Activated naive CD4-positive, alpha-beta T cell treated with anti-CD3 and anti-CD28 coated beads for 36 hours (primary cell): ENCODE measurements at places on chromosomes 13 and 19. TPM values are rescaled to one million over a fixed set of nuclear protein-coding genes. Genes with fewer than 3 reads are reported as not detected.
A peak's percentile ranks its signal among the peaks of the same experiment; 100 is the strongest.

DNA sequence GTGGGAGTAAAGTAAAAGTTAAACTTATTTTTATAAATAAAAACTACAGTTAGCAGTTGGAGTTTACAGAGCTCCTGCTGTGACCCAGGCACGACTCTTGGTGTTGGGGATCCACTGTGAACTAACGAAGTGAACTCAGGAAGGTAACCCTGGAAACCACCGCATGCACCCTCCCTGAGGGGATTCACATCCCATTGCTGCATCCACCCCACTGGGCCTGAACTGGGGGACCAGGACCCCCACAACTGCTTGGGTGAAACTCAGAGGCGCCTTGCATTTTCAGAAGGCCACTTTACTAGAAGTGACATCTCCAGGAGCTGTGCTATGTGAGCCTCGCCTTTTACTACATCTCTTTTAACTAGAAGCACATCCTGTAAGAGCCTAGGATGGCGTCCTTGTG is 166.4 kb downstream of the TEX29 start:
- H3K27ac ChIP-seq, result no peak overlapping the region
- no peak for DNase-seq
- peaks cover 3% of the 10 kb centered on the region for H3K27me3 ChIP-seq
- H3K4me1 ChIP-seq, result no peaks in the 10 kb centered on the region
- H3K4me3 ChIP-seq, result no peak overlapping the region
- H3K36me3 ChIP-seq, result no peaks in the 10 kb centered on the region

NLRP9 gene
- not detected for total RNA-seq

CBLC gene
- not detected for total RNA-seq

DNA sequence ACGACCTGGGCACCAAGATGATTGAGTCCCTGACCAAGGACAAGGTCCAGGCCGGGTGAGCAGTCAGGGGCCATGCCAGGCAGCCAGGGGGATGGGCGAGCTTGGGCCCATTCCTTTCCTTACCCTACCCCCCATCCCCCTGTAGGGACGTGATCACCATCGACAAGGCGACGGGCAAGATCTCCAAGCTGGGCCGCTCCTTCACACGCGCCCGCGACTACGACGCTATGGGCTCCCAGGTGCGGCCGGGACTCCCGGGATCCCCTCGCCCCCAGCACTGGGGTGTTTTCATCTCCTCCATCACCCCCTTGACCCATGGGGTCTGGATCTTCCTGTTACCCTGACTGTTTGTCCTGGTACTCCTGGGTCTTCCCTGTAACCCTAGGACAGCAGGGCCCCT is 7.1 kb downstream of the LHB start:
- no peak for DNase-seq
- H3K27me3 ChIP-seq, result no peaks in the 10 kb centered on the region
- no peak overlapping the region for H3K4me3 ChIP-seq
- H3K4me1 ChIP-seq, result no peaks in the 10 kb centered on the region

CD22 gene
- total RNA-seq, result 2.6 TPM

- peaks cover 20% of the 10 kb centered on the region for H3K27me3 ChIP-seq
- no peak for DNase-seq
- no peak overlapping the region for H3K4me3 ChIP-seq
- H3K4me1 ChIP-seq, result no peaks in the 10 kb centered on the region
- H3K36me3 ChIP-seq, result no peaks in the 10 kb centered on the region
- no peak overlapping the region for H3K27ac ChIP-seq
Measured at GRCh38 chr19:32105527-32106310, 239.7 kb upstream of the ZNF507 start.

- H3K27me3 ChIP-seq, result no peaks in the 10 kb centered on the region
- H3K36me3 ChIP-seq, result no peaks in the 10 kb centered on the region
- H3K4me1 ChIP-seq, result peaks cover 12% of the 10 kb centered on the region
- no peak overlapping the region for H3K27ac ChIP-seq
- no peak overlapping the region for H3K4me3 ChIP-seq
Measured at GRCh38 chr13:50712881-50713280, 130.6 kb downstream of the DLEU7 start.

DNA sequence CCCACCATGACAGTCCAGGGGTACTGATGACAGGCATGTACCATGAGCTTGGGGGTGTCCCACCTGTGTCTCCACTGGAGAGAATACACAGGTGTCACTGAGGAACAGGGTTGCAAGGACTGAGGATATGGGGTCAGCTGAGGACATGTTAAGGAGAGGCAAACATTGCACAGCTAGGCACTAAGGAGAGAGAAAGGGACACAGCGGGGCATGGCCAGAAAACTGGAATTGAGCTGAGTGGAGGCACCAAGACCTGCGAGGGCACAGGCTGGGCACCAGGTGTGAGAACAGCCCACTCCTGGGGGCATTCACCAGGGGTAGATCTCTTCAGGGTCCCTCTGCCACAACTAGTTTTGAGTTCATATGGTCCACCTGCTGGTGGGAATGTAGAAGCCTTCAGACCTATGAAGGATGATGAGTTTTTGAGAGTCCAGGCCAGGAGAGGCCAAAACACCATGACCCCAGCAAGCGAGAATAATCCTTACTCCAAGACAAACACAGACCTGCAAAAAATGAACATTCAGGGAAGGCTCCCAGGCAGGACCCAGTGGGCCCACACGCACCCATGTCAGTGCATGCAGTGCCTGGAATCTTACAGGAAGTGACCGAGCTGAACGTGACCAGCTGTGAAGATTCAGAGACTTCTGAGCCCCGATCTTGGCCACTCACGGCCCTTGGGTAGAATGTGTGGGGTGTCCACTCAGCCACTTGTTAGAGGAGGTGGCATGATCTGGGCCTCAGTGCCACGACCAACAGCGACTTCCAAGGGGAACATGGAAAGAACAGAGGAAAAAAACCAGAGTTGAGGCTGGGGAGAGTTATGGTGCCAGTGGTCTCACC is 1.4 kb upstream of the ZNF584 start:
- no peak for DNase-seq
- H3K36me3 ChIP-seq, result peaks cover 6% of the 10 kb centered on the region
- peak overlapping the region; percentile 89 for H3K4me3 ChIP-seq
- peak overlapping the region; percentile 93 for H3K27ac ChIP-seq
- peaks cover 28% of the 10 kb centered on the region for H3K4me1 ChIP-seq

- no peaks in the 10 kb centered on the region for H3K4me1 ChIP-seq
- DNase-seq, result no peak
- no peak overlapping the region for H3K4me3 ChIP-seq
- H3K27me3 ChIP-seq, result no peaks in the 10 kb centered on the region
Measured at GRCh38 chr19:8135946-8136618, 13.3 kb downstream of the FBN3 start.

SEMA6B gene
- not detected for total RNA-seq

ATP4B gene
- not detected for total RNA-seq

SHD gene
- total RNA-seq, result not detected

DNA sequence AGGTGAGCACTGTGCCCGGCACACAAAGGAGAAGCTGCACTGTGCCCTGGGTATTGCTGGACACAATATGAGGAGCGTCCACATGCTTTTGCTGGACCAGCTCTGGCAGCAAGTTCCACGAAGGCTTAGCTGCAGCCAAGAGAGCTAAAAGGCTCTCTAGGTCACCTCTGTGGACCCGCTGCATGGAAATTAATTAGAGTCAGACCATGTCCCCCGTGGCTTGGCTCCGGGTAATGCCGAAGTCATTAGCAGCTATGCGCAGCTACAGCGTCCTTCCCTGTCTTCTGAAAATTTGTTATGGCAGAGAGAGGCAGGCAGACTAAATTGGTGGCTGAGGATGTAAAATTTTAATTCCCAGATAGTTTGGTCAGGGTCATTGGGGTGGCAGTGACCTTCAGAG is 271.5 kb downstream of the SLC7A1 start:
- H3K4me1 ChIP-seq, result no peaks in the 10 kb centered on the region
- H3K4me3 ChIP-seq, result no peak overlapping the region
- DNase-seq, result no peak
- no peaks in the 10 kb centered on the region for H3K36me3 ChIP-seq
- H3K27ac ChIP-seq, result no peak overlapping the region

DNA sequence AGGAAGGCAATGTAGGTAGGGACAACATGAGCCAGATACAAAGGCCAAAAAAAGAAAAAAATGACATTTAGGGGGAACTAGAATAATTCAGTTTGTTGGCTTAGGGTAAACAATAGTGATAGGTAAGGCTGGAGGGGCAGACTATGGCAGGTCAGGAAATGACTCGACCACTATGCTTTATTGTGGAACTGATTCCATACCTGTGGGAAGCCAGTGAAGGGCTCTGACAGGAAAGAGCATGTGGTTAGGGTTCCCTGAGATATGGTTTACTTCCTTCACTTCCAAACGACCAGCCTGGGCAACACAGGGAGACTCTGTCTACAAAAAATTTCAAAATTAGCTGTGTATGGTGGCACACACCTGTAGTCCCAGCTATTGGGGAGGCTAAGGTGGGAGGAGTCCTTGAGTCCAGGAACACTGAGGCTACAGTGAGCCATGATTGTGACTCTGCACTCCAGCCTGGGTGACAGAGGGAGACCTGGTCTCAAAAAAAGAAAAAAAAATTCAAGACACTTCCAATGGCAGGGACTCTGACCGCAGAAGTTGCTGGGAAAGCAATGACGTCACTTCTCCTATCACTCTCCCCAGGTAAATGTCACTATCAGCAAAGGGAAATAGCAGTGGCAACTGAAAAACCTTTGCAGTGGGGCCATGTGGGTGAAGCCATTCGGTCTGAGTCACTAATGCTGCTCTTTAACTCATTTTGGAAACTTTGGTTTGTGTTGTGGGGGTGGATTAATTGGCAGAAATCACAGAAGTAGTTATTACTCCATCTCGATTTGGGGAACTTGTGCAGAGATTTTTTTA is 192.8 kb upstream of the TSC22D1 start:
- peak overlapping the region; percentile 19 for H3K4me3 ChIP-seq
- H3K36me3 ChIP-seq, result no peaks in the 10 kb centered on the region
- H3K27me3 ChIP-seq, result no peaks in the 10 kb centered on the region
- peaks cover 27% of the 10 kb centered on the region for H3K4me1 ChIP-seq
- peak overlapping the region; percentile 85 for H3K27ac ChIP-seq
- peak; percentile 65 for DNase-seq

DNA sequence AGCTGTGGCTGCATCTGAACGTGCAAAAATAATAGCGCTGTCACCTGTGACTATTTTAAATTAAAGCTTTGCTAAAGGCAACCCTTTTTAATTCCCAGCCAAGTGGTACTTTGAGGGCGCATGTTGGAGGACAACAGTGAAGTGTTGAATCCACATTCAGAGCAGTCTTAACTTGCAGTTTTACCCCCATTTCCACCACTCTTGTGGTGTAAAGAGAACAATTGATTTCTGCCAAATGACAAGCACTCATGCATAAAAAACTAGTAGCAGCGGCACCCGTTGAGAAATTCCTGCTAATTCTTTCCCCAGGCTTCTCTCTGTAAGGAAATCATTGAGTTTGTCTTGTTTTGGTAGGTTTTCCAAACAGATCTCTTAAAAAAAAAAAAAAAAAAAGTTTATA is 1033.3 kb downstream of the EFNB2 start:
- no peak for DNase-seq
- no peak overlapping the region for H3K27ac ChIP-seq
- H3K36me3 ChIP-seq, result no peaks in the 10 kb centered on the region
- H3K4me3 ChIP-seq, result no peak overlapping the region
- H3K4me1 ChIP-seq, result no peaks in the 10 kb centered on the region

- H3K36me3 ChIP-seq, result peaks cover 6% of the 10 kb centered on the region
- no peaks in the 10 kb centered on the region for H3K27me3 ChIP-seq
- peak; percentile 94 for DNase-seq
- H3K4me1 ChIP-seq, result peaks cover 24% of the 10 kb centered on the region
- peak overlapping the region; percentile 54 for H3K27ac ChIP-seq
- H3K4me3 ChIP-seq, result peak overlapping the region; percentile 68
Measured at GRCh38 chr19:12639901-12640613, 26.5 kb downstream of the MAN2B1 start.

DNA sequence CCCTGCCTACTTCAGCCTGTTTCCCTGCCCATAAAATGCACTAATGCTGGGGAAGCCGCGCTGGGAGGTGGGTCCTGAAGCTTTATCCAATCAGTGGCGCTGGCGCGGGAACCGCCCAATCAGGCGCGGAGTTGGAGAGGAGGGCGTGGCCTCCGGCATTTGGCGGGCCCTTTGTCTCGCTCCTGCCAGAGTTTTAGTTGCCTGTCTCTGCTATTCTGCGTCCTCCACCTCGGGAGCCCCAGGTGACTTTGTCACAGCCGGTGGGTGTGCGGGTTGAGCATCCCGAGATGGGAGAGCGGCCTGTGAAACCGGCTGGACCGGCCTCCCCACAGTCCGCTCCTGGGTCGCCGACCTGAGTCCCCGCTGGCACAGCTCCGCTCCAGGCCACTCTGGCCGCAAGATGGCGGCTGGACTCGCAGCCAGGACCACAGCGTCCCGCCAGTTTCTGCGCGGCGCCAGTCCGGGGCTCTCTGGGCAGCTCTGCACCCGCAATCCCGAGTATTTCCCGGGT is 30.7 kb upstream of the ZNF429 start:
- H3K36me3 ChIP-seq, result peaks cover 1% of the 10 kb centered on the region
- H3K4me1 ChIP-seq, result peaks cover 4% of the 10 kb centered on the region
- DNase-seq, result peak; percentile 93

DNA sequence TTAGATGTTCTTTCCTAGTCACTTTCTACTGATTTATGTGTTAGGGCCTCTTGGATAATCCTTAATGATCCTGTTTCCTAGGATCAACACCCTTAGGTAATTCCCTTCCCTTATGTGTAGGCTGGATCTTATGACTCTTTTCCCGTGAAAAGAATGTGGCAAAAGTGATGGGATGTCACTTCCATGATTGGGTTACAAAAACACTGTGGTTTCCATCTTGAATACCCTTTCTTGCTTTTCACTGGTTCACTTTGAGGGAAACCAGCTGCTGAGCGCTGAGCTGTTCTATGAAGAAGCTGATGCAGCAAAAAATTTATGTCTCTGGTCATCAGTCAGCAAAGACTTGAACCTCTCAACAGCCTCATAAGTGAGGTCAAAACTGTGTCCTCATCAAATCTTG is 609.4 kb downstream of the OLFM4 start:
- H3K27ac ChIP-seq, result no peak overlapping the region
- no peak overlapping the region for H3K4me3 ChIP-seq
- H3K4me1 ChIP-seq, result no peaks in the 10 kb centered on the region
- H3K27me3 ChIP-seq, result no peaks in the 10 kb centered on the region
- DNase-seq, result no peak

DNA sequence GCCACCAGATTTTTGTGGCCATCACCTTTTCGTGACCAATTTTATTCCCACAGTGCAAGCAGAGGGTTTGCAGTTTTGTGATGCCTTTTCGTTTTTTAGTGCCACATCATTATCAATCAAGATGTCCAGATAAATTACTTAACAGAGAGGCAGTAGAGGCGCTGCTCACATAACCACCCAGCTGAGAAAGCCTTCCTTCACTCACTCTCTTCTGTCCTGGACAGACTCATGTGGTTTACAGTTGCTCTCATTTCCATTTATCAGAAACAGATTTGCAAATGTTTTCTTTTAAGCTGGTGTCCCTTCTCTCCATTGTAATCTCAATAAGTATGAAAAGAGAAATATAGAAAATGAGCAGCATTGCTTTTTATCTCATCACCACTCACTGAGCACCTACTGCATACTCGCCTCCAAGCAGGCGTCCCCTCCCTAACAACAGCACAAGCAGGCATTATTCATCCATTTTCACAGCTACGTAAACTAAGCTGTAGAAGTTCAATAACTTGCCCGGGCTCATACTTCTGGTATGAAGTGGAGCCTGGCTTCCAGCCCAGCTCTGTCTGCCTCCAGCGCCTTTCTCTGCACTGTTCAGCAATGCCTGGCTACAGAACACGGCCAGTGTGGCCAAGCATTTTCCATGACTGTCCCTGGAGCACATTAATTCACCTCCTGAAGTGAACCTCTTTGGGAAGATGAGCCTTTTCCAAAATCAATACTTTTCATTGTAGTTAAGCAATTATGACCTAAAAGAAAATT is 34.6 kb upstream of the KATNAL1 start:
- peaks cover 2% of the 10 kb centered on the region for H3K27me3 ChIP-seq
- H3K36me3 ChIP-seq, result no peaks in the 10 kb centered on the region
- no peak overlapping the region for H3K27ac ChIP-seq
- no peak for DNase-seq
